Posterior vena cava (tissue), 2 donors: ENCODE measurements at places on chromosomes 11 and 22.

DNA sequence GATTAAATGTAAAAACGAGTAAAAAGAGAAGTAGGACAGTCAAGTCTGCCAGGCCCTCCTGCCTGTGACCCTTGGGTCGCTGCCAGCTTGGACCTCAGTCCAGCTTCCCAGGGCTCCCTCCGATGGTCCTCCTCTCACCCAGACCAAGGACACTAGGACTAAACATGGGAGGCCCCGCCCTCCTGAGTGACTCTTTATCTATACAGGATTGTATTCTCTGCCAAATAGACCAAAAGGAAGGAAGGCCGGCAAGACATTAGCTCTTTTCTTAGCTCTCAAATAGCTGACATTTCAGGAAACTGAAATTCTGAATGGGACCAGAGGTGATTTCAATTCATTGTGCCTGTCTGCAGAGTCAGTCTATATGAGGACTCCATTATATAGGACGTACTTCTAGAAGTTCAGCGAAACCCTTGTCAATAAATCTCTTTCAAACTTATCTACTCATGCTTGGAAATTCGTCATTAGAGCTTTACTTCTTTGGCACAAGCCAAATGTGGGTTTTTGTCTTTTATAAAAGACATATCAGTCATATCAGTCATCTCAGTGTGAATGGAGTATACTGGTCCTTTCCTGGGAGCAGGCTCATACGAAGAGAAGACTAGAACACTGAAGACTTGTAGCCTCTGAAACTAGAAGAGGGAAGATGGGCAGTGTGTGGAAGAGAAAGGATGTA lies 28.5 kb downstream of the ADORA2A start:
- DNase-seq, result peak; percentile 80

GRCh38 chr11:85795712-85796487 lies 15.0 kb downstream of the SYTL2 start:
- DNase-seq, result no peak

DNA sequence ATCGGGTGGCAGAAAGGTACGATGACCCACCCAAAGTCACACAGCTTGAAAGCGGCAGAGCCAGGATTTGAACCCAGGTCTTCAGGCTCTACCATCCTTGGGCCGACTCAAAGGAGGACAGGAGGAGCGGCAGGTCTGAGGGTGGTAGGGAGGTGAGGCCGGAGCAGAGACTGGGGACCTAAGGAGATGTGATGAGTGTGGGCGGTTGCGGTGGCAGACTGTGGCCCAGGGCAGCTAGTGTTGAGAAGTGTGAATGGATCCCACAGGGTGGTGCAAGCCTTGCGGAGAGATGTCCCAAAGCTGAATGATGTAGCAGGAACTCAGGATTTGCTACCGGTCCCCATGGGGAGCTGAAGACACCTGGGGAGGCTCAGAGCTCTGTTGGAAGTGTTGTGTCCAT lies 180.2 kb downstream of the MYO18B start:
- no peak for DNase-seq

DNA sequence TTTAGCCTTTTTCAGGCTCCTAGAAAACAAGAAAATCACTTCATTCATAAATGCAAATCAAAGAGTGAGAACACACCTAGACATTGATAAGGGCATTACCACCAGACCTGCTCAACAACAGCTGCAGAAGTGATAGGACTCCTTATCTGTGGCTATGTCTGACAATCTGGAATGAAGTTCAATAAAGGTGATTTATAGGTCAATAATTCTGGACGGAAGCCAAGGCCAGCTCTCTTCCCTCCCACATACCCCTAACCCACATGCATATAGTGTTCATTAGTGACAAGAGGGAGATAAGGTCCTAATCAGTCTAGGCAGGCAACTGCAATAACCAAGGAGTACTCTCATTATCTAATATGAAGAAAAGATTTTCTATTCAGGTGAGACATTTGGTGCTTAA lies 111.3 kb downstream of the ETS1 start:
- no peak for DNase-seq

GRCh38 chr11:86676010-86676409 lies 3.6 kb upstream of the ME3 start:
- DNase-seq, result no peak

DNA sequence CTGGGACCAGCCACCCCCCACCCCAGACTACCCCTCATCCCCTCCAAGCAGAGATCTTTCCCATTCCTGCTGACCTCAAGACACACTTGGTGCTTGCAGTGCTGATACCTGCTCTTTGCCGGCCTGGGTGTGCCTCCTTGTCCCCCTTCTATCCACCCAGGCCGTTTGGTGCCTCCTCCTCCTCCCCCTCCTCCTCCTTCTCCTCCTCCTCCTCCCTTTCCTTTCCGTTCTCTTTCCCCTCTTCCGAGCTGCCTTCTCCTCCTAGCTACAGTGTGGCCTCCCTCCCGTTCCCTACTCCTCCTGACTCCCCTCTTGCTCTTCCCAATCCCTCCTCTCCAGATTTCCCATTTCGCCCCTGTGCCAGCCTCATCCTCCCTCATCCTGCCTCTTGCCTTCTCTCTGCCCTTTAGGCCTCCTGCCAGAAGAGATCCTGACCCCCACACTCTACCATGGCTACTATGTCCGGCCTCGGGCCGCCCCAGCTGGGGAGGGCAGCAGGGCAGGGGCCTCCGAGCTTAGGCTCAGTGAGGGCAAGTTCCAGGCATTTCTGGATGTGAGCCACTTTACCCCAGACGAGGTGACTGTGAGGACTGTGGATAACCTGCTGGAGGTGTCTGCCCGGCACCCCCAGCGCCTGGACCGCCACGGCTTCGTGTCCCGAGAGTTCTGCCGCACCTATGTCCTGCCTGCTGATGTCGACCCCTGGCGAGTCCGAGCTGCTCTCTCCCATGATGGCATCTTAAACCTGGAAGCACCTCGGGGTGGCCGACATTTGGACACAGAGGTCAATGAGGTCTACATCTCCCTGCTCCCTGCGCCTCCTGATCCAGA lies 712 bp downstream of the HSPB2 start:
- DNase-seq, result no peak

- DNase-seq, result peak; percentile 95
Observed at GRCh38 chr22:36331306-36331911, 56.4 kb downstream of the MYH9 start.
